ENCODE measurements at places on chromosomes 13 and 19.

DNA sequence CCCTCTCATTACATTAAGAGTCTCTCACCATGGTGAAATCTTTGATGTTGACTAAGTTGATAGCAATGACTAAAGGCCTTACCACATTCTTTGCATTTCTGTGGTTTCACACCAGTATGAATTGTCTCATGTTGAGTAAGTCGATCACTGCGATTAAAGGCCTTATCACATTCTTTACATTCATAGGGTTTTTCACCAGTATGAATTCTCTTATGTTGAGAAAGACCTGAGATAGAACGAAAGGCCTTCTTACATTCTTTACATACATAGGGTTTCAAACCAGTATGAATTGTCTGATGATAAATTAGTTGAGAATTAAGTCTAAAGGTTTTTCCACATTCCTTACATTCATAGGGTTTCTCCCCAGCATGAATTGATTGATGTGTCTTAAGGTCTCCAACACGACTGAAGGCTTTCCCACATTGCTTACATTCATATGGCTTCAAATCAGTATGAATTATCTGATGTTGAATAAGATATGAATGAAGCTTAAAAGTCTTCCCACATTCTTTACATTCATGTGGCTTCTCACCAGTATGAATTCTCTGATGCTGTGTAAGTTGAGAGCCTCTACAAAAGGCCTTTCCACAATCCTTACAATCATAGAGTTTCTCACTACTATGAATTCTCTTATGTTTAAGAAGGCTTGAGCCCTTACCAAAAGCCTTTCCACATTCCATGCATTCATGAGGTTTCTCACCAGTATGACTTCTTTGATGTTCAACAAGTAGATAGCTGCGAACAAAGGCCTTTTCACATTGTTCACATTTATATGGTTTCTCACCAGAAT is 45.6 kb downstream of the ZNF283 start:
- no peak for DNase-seq

DNA sequence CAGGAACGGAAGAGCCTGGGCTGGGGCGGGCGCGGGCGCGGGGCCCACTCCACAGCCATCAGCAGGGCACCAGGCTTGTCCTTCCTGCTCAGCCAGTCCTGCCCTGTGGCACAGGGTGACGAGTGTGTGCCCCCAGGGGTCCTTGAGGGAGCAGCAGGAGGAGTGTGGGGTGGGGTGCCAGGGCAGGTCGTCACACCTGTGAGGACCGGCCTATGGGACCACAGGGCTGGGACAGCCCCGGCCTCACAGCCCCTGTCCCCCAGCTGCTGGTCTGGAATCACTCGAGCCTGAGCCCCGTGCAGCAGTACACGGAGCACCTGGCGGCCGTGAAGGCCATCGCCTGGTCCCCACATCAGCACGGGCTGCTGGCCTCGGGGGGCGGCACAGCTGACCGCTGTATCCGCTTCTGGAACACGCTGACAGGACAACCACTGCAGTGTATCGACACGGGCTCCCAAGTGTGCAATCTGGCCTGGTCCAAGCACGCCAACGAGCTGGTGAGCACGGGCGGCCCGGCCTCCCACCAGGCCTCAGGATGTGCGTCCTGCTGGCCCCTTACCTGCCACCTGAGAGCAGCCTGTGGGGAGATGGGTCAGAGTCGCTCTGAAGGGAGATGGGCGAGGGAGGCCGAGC is 6.7 kb upstream of the TEKTIP1 start:
- DNase-seq: no peak

- DNase-seq: no peak
Measured at GRCh38 chr13:22693691-22694090, 487.1 kb upstream of the SGCG start.

- DNase-seq: no peak
Measured at GRCh38 chr13:33466262-33466661, 180.7 kb upstream of the STARD13 start.

GRCh38 chr13:20869540-20869939 is 33.0 kb downstream of the XPO4 start:
- DNase-seq: no peak

- DNase-seq: no peak
Measured at GRCh38 chr13:102354011-102354410, 47.8 kb downstream of the FGF14 start.

DNA sequence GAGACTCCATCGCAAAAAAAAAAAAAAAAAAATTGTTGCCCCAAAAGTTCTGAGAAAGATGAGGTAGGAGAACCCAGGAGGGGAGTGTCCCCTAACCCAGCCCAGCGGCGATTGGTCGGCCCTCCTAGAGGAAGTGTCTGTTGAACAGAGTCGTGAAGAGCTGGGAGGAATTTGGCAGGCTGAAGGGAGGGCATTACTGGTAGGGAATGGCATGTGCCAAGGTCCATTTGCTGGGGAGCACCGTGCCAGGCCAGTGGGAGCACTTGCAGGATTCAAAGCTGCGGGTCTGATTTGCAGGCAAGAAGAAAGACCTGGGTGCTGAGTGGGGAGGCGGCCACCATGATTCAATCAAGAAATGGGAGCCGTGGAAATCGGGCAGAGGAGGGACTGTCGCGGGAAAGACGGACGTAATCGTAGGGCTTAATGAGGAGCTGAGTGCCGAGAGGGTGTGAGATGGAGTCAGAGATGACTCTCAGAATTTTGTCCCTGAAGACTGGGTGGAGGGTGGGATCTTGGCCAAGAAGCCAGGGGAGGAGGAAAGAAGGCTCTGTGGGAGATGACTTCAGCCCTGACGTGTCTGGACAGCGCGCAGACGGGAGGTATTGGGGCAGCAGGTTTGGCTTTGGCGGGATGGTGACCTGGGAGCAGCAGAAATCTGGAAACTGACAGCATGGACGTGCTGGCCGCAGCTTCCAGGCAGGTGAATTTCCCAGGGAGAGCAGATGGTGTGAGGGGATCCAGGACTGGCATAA is 15.4 kb downstream of the CERS4 start:
- no peak for DNase-seq

GRCh38 chr13:100625447-100625846 is 36.9 kb upstream of the GGACT start:
- no peak for DNase-seq

DNA sequence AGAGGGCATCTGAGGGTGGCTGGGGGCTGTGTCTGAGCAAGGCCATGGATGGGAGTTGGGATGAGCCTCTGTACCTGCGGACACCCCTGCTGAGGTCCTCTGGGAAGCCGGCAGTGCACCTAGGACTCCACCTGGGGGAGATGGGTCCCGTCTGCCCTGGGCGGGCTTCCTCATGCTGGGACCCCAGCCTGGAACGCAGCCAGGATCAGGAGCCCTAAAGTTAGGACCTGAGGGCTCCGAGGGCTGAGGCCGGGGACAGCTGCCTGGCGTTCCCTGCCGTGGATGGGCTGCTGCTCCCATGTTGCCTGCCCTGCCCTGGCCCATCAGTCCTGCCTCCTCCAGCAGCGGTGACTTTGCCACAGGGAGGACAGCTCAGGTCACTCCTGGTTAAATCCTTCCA is 26.1 kb downstream of the CRTC1 start:
- no peak for DNase-seq

- peak; percentile 11 for DNase-seq
Measured at GRCh38 chr19:16778796-16779411, 50.3 kb upstream of the SIN3B start.

DNA sequence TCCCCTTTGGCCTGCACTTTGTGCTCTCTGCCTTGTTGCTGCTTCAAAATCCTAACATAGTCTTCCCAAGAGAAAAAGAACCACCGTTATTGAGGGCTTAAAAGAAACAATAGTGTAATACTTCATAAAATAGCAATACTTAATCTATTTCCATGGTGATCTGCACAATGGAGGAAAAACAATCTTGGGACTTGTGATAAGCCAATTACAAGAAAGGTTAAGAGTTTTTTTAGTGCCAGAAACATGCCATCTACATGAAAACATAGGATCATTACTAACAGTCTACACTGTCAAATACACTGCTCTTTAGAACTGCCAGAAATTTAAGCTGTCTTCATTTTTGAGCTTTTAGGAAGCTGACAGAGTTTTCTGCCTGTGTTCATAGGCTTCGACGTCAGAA is 54.1 kb upstream of the MAB21L1 start:
- DNase-seq: no peak

All from activated CD4-positive, alpha-beta T cell treated with anti-CD3 and anti-CD28 coated beads for 1 hour (primary cell).